ENCODE measurements at places on chromosomes 16 and 17. TPM values are rescaled to one million over a fixed set of nuclear protein-coding genes. Genes with fewer than 3 reads are reported as not detected.

The ZG16B gene
- 0.93 TPM for total RNA-seq

The TMEM92 gene
- total RNA-seq, result 1.9 TPM

The NPIPA8 gene
- total RNA-seq, result 0.23 TPM

The C17orf78 gene
- total RNA-seq, result not detected

The PERCC1 gene
- total RNA-seq, result not detected

The RUSF1 gene
- total RNA-seq, result 69.2 TPM

The GRAPL gene
- not detected for total RNA-seq

The CACNA1H gene
- 9.7 TPM for total RNA-seq

The NKD1 gene
- under 0.01 TPM for total RNA-seq

The TPSB2 gene
- total RNA-seq, result not detected

DNA sequence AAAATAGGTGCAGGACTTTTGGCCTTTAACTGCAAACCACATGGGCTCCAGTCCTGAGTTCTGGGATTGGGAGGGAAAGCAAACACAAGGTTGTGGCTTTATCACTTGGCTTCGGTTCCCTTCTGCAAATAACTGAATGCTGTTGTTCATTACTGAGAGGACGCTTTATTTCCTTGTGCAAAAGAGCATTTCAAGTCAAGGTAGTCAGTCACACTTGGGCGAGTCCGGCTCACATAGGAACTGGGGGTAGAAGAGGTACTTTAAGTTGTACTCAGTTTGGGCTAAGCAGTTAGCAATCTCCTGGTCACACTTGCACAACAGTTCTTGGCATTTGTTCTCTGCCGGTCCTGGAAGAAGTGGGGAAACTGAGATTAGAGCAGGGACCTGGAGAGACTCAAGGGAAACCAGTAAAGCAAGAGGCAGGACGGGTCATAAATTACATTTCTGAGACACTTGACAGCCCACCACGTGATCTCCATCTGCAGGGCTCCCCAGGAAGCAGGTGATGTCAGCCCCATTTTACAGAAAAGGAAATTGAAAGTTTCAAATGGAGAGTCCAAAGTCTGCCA, 21.6 kb downstream of the PLA2G10 start:
- peak; percentile 46 for DNase-seq

GRCh38 chr17:19370493-19370960, 7.8 kb upstream of the MAPK7 start:
- DNase-seq, result no peak

DNA sequence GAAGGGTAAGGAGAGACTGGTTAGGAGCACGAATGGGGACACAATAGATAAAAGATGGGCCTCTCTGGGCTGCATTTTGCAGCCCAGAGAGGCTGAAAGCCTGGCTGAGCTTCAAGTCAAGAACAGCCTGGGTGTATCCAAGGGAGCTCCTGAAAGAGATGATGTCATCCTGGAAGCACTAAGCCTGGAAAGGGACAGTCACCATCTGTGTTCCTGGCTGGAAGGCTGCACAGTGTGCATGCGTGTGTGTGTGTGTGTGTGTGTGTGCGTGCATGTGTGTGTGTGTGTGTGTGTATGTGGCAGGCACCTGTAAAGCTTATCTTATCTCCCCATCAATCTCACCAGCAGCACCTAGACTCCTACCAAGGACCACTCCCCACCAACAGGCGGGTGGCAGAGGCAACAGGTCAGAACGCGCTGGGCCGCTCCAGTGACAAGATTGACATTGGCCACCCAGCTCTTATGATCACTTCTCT, 44.1 kb downstream of the COG7 start:
- peak; percentile 53 for DNase-seq

- peak; percentile 19 for DNase-seq
Observed at GRCh38 chr16:77599793-77600415, 122.4 kb upstream of the NUDT7 start.

DNA sequence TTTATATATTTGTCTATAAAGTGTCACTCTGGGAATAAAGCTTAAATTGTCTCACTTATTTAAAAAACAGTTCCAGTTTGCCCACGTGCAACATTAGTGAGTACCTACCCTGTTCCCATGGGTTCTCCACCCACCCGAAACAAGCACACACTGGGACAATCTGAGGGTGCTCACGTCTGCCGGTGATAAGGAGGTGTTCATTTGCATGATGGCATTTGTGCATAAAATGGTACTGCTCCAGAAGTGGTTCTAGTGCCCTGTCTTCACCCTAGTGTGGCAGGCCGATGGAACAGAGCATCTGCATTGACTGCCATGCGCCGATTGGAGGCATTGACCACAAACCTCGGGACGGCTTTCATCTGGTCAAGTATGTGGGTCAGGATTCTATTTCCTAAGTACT, 35.6 kb upstream of the ENDOV start:
- DNase-seq, result no peak

- DNase-seq, result no peak
Observed at GRCh38 chr16:85042606-85043005, 15.0 kb downstream of the KIAA0513 start.

GRCh38 chr17:61884864-61885263, 21.5 kb upstream of the BRIP1 start:
- DNase-seq, result no peak

- DNase-seq, result peak; percentile 73
Observed at GRCh38 chr17:30950669-30951399, 20.0 kb upstream of the RNF135 start.

GRCh38 chr16:9383281-9383680, 291.8 kb downstream of the HAPSTR1 start:
- no peak for DNase-seq

DNA sequence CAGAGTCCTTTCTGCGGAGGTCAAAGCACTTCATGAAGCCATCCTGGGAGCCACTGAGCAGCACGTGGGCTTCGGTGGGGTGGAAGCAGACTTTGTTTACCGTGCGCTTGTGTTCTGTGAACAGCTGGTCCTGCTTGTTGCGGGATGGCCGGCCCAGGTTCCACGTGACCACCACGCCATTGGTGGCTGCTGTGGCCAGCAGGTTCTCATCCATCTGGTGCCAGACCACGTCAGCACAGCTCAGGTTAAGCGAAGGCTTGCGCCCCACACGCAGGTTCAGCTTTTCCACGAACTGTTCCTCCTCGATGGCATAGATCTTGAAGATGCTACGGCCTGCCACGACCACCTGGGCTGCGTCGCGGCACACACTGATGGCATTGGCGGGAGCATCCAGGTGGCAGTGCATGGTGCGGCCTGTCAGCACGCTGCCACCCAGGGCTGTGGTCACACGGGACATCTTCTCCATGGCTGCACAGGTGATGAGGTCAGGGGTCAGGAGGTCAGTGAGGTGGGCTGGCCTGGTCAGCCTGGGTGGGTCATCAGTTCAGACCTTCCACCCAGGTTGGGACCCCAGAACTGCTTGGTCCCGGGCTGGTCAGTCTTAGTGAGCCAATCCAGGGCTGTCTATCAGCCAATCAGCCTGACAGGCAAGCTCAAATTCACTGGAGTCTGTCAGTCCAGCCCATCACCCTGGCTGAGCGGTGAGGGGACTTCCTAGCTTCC, 862 bp downstream of the WDR24 start:
- DNase-seq, result no peak

GRCh38 chr17:80608326-80608725, 63.7 kb downstream of the RPTOR start:
- DNase-seq, result no peak

DNA sequence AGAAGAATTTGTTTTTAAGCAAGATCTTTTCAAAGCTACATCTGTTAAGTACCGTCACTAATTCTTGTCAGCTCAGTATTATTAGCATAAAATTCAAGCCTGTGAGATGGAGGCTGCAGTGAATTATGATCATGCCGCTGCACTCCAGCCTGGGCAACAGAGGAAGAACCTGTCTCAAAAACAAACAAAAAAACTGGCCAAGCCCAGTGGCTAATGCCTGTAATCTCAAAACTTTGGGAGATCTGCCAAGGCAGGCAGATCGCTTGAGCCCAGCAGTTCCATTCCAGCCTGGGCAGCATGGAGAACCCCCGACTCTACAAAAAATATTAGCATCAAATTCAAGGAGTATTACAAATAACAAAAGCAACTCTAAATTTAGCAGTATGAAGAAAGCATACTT, 88.0 kb downstream of the STXBP4 start:
- no peak for DNase-seq

GRCh38 chr16:81489547-81490267, 45.1 kb downstream of the CMIP start:
- DNase-seq, result no peak

GRCh38 chr16:30434852-30435251, 5.0 kb upstream of the DCTPP1 start:
- no peak for DNase-seq

DNA sequence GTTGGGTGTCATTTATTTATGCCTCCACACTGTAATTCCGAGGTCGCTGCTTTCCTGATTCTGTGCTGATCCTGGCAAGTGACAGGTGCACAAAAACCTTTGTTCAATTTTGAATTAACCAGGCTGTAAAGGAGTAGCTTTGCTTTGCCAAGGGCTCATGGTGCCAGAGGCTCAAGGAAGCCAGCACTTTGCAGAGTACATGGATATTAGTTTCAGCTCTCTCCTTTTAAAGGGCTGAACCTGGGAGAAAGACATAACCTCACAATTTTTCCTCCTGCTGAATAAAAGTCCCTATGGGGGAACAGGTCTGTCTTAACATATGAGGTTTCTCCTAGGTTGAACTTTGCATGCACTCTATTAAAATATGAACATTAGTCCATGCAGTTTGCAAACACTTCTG, 227.6 kb upstream of the WSB1 start:
- no peak for DNase-seq

DNA sequence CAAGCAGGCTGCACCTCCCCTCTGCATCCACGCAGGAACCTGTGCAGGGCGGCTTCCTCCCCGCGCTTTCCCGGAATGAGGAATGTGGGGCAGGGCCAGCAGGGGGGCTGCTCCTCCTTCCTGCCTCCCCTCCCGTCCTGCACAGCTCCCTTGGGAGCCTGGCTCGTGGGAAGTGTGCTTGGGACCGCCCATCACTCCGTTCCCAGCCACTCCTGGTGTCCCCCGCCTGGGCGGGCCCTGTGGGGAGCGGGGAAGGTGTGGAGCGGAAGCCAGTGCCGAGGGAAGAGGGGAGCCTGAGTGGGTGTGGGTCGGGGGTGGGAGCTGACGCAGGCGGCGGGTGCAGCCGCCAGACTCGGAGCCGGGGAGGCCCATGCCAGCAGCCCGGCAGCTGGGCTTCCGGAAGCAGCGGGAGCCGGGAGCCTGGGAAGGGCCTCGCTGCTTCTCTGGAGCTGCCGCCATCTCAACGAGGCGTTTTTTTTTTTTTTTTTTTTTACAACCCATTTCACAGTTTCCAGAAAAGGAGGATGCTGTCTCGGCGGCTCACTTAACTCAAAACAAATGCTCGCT, 24.1 kb downstream of the BAHCC1 start:
- peak; percentile 96 for DNase-seq

- DNase-seq, result no peak
Observed at GRCh38 chr16:50596762-50597450, 48.7 kb downstream of the NKD1 start.

DNA sequence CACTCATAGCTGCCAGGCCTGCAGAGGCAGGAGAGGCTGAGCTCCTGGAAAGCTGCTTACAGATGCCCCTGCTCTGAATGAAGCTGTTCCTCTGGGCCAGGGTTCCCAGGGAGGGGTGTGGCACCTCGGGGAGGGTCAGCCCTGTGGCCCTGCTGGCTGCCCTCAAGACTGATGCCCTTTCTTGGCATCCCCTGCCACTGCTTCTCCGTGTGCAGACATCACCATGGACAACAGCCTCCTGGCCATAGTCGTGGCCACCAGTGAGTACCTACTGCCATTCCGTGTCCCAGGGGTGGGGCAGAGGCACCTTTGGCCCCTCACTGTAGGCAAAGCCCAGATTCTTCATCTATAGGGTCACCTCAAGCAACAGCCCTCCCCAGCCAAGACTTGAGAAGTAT, 8.9 kb downstream of the MRPL27 start:
- DNase-seq, result no peak

- DNase-seq, result no peak
Observed at GRCh38 chr17:59333836-59334235, 2.4 kb downstream of the YPEL2 start.

DNA sequence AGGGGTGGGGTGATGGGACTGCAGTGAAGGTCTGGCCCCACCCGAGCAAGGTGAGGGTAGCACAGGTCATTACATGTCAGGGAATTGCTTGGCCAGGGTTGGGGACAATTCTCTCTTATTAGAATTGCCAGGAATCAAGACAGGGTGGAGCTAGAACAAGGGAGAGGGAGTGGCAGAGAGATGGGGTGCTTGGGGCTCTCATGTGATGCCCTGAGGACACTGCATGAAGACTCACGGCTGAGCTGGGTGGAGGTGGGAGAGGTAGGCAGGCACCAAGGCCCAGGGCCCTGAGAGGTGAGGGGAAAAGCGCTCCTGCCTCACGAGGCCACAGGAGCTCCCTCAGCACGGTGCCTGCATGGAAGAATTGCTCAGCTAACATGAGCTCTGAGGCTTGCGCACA, 3.6 kb downstream of the DPEP1 start:
- DNase-seq, result no peak

DNA sequence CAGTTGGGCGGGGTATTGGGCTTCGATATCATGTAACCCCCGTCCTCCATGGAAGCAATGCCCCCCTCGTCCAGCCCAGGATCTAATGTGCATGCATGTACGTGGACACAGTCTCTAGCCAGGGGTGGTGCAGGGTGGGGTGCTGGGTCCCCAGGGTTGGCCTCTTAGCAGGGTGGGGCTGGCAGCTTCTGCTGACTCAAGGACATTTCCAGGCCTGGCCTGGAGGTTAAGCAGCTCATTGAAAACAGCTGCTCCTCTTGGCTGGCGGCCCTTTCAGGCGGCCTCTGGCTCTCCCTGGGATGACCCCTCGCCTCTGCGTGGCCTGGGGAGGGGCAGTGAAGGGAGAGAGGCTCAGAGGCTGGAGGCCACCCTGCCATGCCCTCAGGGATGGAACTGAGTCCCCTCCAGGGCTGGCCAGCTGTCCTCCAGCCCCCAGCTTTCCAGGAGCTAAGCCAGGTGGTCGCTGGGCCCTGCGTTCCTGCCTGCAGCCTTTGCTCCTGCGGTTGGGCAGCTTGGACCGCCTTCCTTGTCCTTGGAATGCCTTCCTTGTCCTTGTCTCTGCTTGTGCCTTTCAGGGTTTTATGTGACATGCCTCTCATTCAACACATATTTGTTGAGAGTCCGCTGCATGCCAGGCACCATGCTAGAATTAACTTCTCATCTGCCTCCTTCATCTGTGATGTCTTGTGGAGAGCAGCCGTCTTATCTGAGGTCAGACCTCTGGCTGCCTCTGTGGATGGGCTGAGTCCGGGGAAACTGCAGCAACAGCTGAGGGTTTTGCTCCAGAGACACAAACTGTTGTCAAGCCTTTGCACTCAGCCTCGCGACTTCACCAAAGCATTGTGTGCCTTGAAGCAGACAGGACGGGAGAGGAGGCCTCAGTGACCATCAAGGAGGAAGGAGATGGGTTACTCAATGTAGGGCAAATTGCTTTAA, 26.6 kb downstream of the MRC2 start:
- DNase-seq, result peak; percentile 33

GRCh38 chr17:1485423-1486376, 6.8 kb downstream of the MYO1C start:
- DNase-seq, result peak; percentile 50

DNA sequence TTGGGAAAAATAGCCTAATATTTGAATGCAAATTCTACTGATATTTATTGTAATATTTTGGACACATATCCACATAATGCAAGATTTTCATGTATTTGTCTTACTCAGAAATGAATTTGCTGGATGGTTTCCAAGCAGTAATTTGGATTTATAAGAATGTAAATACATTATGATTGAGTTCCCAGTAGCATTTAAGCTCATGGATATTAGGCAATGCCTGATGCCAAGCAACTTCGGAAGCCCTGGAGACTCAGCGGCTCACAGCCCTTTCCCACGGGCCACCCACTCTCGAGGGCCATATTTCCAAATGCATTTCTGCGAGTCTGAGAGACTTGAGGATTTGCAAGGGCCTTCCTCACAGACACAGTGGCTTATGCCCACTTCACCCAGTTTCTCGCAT, 62.1 kb upstream of the MYOCD start:
- DNase-seq, result no peak

- DNase-seq, result no peak
Observed at GRCh38 chr16:2701713-2702437, 18.1 kb downstream of the PRSS27 start.

All from Caki2 (cell line).